Uterine smooth muscle cell (primary cell): ENCODE measurements at places on chromosomes 11 and 22. TPM values are rescaled to one million over a fixed set of nuclear protein-coding genes. Genes with fewer than 3 reads are reported as not detected.

MN1 gene
- total RNA-seq, result under 0.01 and 0.11 TPM in 2 replicates

TMEM126B gene
- 76.9 and 79.9 TPM in 2 replicates for total RNA-seq

SVIP gene
- total RNA-seq, result 4.6 and 8.6 TPM in 2 replicates

CEP126 gene
- total RNA-seq, result 1.00 and 1.6 TPM in 2 replicates

SPDYC gene
- total RNA-seq, result not detected in 2 replicates

OR8D4 gene
- not detected in 2 replicates for total RNA-seq
